ENCODE measurements at places on chromosomes 7 and 10.

DNA sequence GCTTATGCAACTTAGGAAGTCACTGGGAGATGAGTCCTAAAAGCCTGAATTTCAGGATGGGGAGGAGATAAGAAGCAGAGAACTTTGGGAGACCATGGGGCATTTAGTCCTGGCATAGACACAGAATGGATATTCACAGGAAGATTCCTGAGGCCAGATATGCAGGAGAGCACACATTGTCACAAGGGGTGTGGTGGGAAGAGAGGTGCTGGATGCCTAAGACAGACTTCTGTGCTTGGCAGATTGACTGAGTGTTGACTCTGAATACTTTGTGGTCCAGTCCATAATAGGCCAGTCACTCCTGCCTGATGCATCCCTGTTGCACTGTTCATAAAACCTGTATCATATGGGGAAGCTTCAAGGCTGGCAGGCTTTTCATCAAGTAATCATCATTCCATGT is 18.5 kb downstream of the SRI start:
- no peak for DNase-seq

DNA sequence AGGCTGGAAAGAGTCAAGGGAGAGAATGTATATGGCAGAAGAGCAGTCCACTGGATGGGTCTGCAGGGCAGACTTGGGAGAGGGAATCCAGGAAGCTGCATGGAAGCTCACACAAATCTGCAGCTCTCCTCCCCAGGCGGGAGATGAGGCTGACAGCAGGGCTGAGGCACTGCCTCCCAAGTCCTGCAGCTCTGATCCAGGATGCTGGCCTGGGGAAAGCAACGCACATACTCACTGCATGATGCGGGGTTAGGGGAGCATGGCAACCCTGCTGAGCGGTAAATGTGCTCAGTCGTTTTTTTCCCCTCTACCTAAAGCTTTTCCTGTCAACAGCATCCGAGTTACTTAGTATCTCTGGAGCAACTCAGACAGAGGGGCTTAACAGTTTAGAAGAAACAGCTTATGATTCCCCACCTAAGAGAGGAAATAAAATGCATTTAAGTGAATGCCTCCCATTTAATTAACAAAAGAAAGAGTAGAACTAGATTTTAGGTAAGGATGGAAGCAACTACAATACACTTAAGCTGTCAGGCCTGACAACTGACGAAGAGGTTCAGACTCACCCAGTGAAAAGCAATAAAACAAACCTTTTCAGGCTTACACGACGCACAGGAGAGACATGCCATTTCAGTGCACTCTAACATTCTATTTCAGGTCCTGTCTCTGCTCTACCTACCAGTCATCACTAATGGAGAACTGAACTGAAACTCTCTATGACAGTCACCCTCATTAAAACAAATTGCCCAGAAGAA is 37.0 kb downstream of the CHCHD3 start:
- no peak for DNase-seq

GRCh38 chr10:7767209-7767608 is 20.6 kb downstream of the KIN start:
- no peak for DNase-seq

- no peak for DNase-seq
Observed at GRCh38 chr10:106479636-106480035, 684.9 kb downstream of the SORCS1 start.

DNA sequence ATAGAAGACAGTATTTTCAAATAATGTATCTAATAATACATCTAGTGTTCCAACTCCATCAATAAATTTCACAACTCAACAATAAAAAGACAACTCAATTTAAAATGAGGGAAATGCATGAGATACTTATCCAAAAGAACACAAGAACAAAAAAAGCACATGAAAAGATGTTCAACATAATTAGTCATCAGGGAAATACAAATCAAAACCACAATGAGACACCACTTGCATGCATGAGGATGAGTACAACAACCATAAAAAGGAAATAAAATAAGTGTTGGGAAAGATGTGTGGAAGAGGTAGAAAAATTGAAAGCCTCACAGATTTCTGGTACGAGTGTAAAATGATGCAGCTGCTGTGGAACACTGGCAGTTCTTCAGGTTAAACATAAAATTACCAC is 111.6 kb upstream of the PTPRZ1 start:
- no peak for DNase-seq

DNA sequence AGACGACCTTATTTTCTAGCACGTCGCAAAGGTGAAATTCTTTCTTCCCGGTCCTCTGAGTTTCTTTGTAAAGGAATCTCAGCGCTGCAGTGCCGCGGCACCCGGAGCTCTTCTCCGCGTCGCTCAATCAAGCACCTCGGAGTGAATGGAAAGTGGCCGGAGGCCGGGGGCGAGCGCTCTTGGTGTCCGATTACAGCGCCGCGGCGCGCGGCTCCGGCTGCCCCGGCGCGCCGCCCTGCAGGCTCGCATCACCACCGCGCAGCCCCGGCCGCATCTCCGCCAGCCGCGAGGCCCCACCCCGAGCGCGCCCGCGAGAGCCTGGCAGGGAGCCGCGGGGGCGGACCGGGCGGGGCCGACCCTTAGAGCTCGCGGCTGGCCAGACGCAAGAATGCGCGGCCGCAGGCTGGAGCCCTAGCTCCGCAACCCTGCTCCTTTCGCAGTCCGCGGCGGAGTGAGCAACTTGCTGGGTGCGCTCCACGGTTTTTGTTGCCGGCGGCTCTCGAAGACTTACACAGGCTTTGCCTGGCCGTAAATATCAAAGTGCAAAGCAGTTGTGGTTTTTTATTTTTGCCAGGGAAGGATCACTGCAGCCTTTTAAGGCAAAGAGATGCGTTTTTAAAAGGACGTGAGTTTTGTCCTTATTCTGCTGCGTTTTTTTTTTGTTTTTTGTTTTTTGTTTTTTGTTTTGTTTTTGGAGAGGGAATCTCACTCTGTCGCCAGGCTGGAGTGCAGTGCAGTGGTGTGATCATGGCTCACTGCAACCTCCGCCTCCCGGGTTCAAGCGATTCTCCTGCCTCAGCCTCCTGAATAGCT is at the start of gene SEMA3C:
SEMA3C (minus strand) TSS at position 143 of the 813 bp plus-strand sequence. CDS start 2,270 bp downstream, outside the sequence.
- DNase-seq = no peak

GRCh38 chr7:96287559-96287958 is 34.3 kb downstream of the SLC25A13 start:
- no peak for DNase-seq

Data from stimulated activated CD4-positive, alpha-beta T cell treated with anti-CD3 and anti-CD28 coated beads, Interleukin-15, amount 100 ng/mL, for 48 hours (primary cell).